ENCODE measurements at places on chromosomes 5 and 9. TPM values are rescaled to one million over a fixed set of nuclear protein-coding genes. Genes with fewer than 3 reads are reported as not detected.

GRCh38 chr5:34692786-34693185 lies 36.7 kb downstream of the RAI14 start:
- H3K4me1 ChIP-seq = peaks cover 27% of the 10 kb centered on the region
- no peak overlapping the region for H3K27ac ChIP-seq
- no peaks in the 10 kb centered on the region for H3K27me3 ChIP-seq
- DNase-seq = no peak
- peaks cover 44% of the 10 kb centered on the region for H3K36me3 ChIP-seq

DNA sequence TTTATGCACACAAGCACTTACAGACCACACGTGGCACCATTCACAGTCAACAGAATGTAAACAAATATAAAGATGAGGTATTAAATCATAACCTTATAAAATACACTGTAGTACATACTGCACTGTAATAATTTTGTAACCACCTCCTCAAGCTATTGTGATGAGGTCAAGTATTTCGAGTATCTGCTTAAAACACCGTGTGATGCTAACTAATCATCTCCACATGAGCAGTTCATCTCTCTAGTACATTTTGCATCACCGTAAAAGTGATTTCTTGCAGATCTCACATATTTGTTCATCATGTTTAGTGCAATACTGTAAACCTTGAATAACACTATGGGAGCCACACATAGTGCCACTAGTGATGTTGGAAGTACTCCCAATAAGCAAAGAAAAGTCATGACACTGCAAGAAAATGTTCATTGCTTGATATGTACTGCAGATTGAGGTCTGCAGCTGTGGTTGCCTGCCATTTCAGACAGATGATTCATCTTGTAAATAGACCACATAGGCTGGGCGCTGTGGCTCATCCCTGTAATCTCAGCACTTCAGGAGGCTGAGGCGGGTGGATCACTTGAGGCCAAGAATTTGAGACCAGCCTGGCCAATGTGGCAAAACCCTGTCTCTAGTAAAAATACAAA lies 44.3 kb downstream of the FOXB2 start:
- H3K4me3 ChIP-seq = no peak overlapping the region
- peak; percentile 75 for DNase-seq
- no peaks in the 10 kb centered on the region for H3K27me3 ChIP-seq
- no peaks in the 10 kb centered on the region for H3K4me1 ChIP-seq

DNA sequence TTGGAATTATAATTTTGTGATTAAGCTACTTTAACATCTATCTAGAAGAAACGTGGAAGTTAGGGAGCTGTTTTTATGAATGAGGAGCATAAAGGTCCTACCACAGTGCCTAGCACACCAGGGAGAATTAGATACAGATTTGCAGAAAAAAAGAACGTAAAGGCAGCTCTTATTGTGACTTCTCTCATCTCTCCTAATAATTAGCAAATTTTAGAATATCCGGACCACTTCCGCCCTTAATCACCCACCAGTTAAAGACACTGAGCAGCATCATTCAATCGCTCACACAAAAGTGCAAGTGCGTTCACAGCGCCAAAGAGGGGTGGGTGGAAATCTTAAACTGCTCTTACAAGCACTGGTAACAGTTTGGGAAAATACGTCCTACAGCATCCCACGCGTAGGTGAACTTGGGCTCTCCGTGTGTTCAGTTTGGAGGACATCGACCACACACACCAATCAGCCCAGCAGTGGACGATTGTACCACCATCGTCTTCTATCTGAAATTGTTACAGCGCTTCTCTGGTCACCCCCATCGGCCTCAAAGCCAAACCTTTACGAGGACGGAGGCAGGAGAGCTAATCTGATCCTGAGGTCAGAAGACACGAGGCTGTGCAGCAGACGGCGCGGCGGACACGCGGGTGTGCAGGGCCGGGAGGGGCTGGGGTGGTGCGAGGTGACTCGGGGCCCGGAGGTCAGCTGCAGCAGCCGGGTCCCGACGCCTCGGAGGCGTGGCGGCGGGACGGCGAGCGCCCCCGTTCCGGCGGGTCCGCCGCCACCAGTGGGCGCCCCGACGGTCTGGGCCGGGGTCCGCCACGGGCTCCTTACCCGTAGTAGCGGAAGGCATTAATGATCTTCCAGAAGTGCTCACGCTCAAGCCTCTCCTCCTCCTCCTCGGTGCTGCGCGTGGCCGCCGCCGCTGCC lies 646 bp downstream of the CARNMT1 start:
- H3K27me3 ChIP-seq = peaks cover 2% of the 10 kb centered on the region
- peak overlapping the region; percentile 92 for H3K4me3 ChIP-seq
- no peaks in the 10 kb centered on the region for H3K36me3 ChIP-seq
- H3K27ac ChIP-seq = peak overlapping the region; percentile 85
- peaks cover 5% of the 10 kb centered on the region for H3K4me1 ChIP-seq
- DNase-seq = peak; percentile 39

DNA sequence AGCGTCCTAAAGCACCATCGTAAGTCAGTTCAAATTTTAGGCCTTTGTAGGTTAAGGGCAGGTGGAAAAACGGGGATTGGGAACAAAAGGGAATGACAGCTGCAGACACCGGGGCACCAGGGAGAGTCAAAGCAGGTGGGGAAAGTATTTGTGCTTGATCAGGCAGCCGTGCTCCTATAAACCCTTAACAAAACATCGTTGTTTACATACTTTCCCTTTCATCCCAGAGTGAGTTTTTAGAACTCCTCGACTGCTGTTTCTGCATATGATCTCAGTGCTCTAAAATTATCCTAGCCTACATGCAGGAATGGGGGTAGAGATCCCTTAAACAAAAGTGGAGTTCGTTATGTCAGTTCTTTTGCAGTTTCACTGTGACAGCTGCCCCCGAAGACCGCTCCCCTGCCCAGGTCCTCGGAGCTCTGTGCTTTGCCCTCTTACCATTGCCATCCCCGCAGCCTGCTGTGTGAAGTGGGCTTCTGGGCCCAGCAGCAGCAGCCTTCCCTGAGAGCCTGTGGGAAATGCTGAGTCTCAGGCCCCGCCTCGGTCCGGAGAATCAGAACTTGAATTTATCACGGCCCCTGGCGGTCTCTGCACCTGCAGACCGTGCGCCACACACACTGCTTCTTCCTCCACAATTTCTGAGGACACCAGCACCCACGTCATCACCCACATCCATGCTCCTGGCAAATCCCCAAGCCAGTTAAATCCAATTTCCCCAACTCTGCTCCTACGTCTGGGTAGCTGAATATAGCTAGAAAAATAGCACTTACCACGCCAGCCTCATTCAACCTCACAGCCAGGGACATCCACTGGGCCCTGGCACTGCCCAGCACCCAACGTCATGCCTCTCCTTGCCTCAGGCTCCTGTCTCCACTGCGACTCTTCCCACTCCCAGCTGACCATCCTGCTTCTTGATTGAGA lies 86.8 kb downstream of the NSUN2 start:
- H3K27ac ChIP-seq = no peak overlapping the region
- no peaks in the 10 kb centered on the region for H3K27me3 ChIP-seq
- no peaks in the 10 kb centered on the region for H3K36me3 ChIP-seq

- peak overlapping the region; percentile 97 for H3K4me3 ChIP-seq
- H3K36me3 ChIP-seq = no peaks in the 10 kb centered on the region
- H3K27ac ChIP-seq = no peak overlapping the region
- peaks cover 12% of the 10 kb centered on the region for H3K4me1 ChIP-seq
- H3K27me3 ChIP-seq = no peaks in the 10 kb centered on the region
Observed at GRCh38 chr5:131633830-131634229, 1.2 kb downstream of the RAPGEF6 start.

Gene EIF4EBP3
- total RNA-seq = 3.6 TPM

DNA sequence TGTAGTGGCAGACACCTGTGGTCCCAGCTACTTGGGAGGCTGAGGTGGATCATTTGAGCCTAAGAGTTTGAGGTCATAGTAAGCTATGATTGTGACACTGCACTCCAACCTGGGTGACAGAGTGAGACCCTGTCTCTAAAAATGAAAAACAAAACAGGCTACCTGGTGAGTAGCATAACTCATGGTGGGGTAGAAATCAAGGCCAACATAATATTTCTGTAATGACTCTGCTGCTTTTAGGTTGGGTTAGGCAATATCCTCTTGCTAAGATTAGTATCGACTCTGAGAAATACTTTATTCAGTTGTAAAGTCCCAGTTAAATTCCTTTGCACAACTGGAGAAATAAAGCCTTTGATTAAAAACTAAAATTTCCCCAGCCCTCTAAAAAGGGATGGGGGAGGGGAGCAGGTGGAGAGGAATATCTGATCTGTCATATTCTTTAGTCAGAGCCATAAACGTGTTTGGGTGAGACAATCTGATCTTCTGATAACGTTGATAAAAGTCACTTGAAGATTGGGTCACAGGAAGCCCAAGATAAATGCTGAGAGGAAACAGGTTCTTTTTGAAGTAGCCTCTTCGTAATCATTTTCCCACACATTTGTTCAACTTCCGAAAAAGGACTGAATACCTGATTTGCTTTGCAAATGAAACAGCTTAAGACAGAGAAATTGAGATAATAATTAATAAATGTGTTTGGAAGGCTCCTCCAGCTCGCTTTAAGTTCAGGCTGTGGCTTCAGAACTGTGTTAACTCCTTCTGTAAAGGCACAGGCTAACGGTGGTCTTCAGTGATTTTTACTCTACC lies 14.9 kb downstream of the IL4 start:
- H3K27ac ChIP-seq = no peak overlapping the region
- H3K4me1 ChIP-seq = no peaks in the 10 kb centered on the region
- H3K36me3 ChIP-seq = no peaks in the 10 kb centered on the region
- DNase-seq = no peak
- H3K4me3 ChIP-seq = no peak overlapping the region
- no peaks in the 10 kb centered on the region for H3K27me3 ChIP-seq

Gene PDE6A
- total RNA-seq = 0.17 TPM

Gene ARSI
- total RNA-seq = 23.0 TPM

GRCh38 chr5:19866090-19866450 lies 121.9 kb downstream of the CDH18 start:
- no peak overlapping the region for H3K4me3 ChIP-seq
- no peak for DNase-seq
- no peak overlapping the region for H3K27ac ChIP-seq
- no peaks in the 10 kb centered on the region for H3K4me1 ChIP-seq

DNA sequence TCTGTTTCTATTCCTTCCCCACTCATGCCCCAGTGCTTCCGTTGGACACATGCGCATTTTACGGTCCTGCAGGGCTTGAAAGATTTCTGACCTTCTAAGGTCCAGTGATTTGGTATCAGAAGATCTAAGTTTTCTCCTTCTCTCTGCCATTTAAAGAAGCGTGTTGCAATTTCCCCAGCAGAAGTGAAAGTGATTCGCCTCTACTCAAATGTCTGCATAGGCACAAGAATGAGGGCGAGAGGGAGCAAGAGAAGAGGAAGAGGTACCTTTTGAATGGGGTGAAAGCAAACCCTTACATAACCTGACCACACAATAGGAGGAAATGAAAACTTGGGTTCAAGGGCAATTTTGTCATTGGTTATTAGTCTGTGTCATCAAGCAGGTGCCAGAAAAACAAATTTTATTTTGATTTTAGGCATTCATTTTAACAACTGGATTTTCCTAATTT lies 31.7 kb upstream of the NR3C1 start:
- no peak overlapping the region for H3K4me3 ChIP-seq
- H3K27me3 ChIP-seq = no peaks in the 10 kb centered on the region
- no peak overlapping the region for H3K27ac ChIP-seq
- H3K4me1 ChIP-seq = no peaks in the 10 kb centered on the region
- DNase-seq = no peak

DNA sequence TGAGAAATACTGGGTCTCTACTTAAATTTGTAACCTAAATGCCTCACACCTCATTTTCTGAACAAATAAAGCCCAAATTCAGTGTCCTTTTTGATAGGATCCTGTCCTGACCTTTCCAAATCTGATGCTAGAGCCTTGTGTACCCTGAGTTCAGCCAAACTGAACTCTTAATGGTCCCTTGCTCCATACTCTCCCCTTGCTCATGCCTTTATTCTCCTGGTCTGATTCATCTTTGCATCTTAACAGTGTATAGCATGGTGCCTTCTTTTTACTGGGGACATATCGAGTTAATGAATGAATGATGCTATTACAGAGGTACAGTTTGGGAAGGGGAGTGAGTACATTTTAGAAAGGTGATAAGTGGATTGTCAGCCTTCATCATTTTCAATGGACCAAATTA lies 9.2 kb downstream of the NSD1 start:
- peaks cover 4% of the 10 kb centered on the region for H3K4me1 ChIP-seq
- no peak overlapping the region for H3K27ac ChIP-seq
- no peak overlapping the region for H3K4me3 ChIP-seq
- DNase-seq = no peak
- H3K36me3 ChIP-seq = peaks cover 8% of the 10 kb centered on the region
- no peaks in the 10 kb centered on the region for H3K27me3 ChIP-seq

DNA sequence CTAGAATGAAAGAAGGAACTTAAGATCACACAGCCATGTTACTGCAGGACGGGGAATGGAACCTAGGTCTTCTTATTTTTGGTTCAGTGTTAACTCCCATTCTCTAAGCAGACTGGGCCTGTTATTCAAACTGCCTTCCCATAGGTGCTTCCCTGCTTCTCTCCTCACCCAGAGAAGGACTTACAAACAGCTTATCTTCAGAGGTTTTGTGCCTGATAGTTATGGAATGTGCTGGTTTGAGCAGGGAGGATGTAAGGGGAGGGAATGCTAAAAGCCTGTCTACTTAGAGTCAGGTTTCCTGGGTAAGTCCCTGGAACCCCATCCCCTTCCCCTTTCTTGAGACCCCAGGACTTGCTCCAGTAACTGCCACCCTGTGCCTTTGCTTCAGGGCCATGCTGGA lies 4.2 kb upstream of the PSMD5 start:
- H3K4me1 ChIP-seq = peaks cover 5% of the 10 kb centered on the region
- H3K27ac ChIP-seq = no peak overlapping the region
- H3K27me3 ChIP-seq = no peaks in the 10 kb centered on the region
- H3K36me3 ChIP-seq = no peaks in the 10 kb centered on the region
- peak; percentile 49 for DNase-seq

GRCh38 chr9:79073201-79073600 lies 498.6 kb upstream of the TLE4 start:
- no peaks in the 10 kb centered on the region for H3K27me3 ChIP-seq
- no peaks in the 10 kb centered on the region for H3K4me1 ChIP-seq
- H3K27ac ChIP-seq = no peak overlapping the region

Gene INSYN2B
- total RNA-seq = 0.10 TPM

DNA sequence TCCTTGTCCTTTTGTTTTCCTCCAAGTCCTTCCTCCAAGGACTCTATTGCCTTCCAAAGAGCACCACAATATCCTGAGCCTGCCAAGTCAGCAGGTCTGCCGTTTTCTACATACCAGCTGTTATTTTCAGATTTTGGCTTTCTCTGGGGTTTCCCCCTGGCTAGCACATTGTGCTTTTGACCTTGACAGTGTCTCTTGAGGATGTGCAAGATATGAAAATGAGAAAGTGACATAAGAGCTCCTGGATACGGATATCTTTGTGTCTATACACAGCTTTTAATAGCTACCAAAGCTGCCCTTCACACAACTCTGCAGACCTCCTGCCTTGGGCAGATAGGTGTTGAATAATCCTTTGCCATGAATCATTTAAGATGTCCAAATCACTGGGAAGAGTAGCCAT lies 67.0 kb downstream of the HAPLN1 start:
- H3K4me1 ChIP-seq = no peaks in the 10 kb centered on the region
- no peak for DNase-seq
- H3K4me3 ChIP-seq = no peak overlapping the region

GRCh38 chr5:82244151-82244550 lies 34.0 kb downstream of the RPS23 start:
- H3K36me3 ChIP-seq = no peaks in the 10 kb centered on the region
- H3K4me1 ChIP-seq = no peaks in the 10 kb centered on the region
- no peak for DNase-seq
- H3K27me3 ChIP-seq = no peaks in the 10 kb centered on the region
- no peak overlapping the region for H3K27ac ChIP-seq
- no peak overlapping the region for H3K4me3 ChIP-seq
